ENCODE measurements at places on chromosomes 16 and 17. TPM values are rescaled to one million over a fixed set of nuclear protein-coding genes. Genes with fewer than 3 reads are reported as not detected.

The SGF29 gene
- 17.5 TPM for polyA plus RNA-seq

The NUP93 gene
- polyA plus RNA-seq = 43.2 TPM

The C16orf74 gene
- 2.9 TPM for polyA plus RNA-seq

The PRSS22 gene
- polyA plus RNA-seq = 0.94 TPM

The PABPN1L gene
- polyA plus RNA-seq = 0.16 TPM

The MEAK7 gene
- polyA plus RNA-seq = 9.3 TPM

The NPTX1 gene
- polyA plus RNA-seq = 0.15 TPM

The NOS2 gene
- polyA plus RNA-seq = 2.7 TPM

The PIK3R6 gene
- polyA plus RNA-seq = 3.4 TPM

All from muscle of leg (tissue), 16 donors.